ENCODE measurements at places on chromosomes 1 and 21.

GRCh38 chr1:152044386-152044785 lies 7.6 kb upstream of the S100A11 start:
- DNase-seq = no peak

- no peak for DNase-seq
These were observed 128.2 kb downstream of the LBR start for GRCh38 chr1:225299624-225300023.

- DNase-seq = peak; percentile 86
These were observed 44.5 kb upstream of the CRNN start for GRCh38 chr1:152458384-152459185.

- DNase-seq = peak; percentile 58
These were observed 36.7 kb downstream of the ERI3 start for GRCh38 chr1:44318097-44319088.

GRCh38 chr1:19941206-19941568 lies 17.8 kb upstream of the PLA2G2E start:
- DNase-seq = no peak

GRCh38 chr1:100266741-100267140 lies 725 bp downstream of the RTCA start:
- peak; percentile 58 for DNase-seq

DNA sequence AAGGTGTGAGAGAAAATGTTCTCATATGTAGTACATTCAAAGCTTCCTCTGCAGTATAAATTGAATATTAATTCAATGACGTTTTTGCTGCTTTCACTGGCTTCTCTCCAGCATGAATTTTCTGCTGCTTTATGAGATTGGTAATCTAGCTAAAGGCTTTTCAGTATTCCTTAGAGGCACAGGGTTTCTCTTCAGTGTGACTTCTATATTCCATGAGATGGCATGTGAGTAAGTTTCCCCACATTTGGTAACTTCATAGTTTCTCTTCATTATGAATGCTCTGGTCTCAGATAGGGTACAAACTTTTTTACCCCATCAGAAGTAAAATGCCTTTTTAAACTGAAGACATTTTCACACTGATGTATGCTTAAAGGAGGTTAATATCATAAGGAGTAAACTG lies 10.4 kb upstream of the KLF18 start:
- DNase-seq = no peak

GRCh38 chr1:239647045-239647444 lies 260.7 kb downstream of the CHRM3 start:
- DNase-seq = no peak

DNA sequence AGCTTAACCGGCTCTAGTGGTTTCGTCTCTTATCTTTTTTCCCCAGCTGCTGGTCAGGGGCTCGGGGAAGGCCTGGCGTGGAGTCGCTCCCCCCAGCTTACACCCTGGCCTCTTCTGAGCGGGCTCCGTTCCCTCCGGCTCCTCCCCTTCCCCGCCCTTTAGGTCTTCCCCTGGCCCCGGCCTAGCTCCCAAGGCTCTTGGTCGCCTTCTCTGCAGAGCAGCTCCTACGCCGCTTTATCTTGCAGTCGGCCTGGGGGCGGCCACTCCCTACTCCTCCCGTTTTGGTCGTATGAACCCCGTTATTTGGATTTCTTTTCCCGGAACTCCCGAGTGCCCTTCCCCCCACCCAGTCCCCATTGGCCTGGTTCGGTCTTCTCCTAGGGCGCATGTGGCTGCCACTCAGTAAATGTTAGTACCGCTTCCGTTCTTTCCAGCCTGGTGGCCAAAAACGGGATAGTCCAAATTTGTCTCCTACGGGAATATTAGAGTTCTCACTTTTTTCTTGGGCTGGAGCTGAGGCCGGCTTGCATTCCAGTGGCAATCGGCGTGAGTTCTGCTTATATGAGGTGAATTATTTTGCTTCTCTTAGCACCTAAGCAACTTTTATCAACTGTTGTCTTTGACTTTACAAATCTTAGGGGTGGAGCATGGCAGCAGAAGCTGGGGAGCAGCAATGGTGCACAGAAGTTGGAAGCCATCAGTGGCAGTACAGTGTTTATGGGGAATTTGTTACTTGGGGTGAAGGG lies 467 bp downstream of the THRAP3 start:
- DNase-seq = peak; percentile 82

- DNase-seq = no peak
These were observed 7.1 kb downstream of the RIIAD1 start for GRCh38 chr1:151728151-151729054.

GRCh38 chr1:207964195-207964966 lies 53.5 kb upstream of the CD34 start:
- DNase-seq = no peak

DNA sequence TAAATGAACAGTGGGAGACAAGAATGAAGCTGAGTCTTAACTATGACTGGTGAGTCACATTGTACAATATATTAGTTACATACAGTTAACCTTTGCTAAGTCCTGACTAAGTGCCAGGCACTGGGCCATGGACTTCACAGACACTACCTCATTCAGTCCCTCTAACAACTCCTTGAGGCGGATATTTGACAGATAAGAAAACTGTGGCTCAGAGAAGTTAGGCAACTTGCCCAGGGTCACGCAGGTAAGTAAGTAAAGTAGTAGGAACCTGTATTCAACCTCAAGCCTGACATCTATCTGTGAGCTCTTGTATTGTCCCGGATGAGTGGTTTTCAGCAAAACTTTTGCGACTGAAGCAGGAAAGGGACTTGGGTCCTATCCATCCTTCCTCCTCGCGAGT lies 62.1 kb downstream of the GNG12 start:
- no peak for DNase-seq

DNA sequence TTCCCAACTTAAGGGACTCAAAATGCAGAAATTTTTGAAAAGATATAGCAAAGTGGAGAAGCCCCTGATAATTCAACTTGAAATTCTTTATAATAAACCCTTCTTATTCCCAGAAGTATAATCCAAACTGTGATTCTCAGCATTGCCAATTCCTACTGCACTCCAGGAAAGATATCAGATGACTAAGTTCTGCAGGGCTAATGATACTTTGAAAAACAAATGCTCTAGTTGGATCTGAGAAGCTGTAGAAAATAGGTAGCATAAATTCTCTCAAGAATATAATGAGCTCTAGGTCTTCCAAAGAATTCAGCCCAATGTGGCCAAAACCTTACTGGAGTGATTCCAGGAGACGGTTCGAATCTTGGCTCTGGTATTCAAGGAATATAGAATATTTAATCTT lies 294.0 kb upstream of the PTBP2 start:
- no peak for DNase-seq

GRCh38 chr1:100516857-100517256 lies 21.1 kb upstream of the GPR88 start:
- DNase-seq = no peak

DNA sequence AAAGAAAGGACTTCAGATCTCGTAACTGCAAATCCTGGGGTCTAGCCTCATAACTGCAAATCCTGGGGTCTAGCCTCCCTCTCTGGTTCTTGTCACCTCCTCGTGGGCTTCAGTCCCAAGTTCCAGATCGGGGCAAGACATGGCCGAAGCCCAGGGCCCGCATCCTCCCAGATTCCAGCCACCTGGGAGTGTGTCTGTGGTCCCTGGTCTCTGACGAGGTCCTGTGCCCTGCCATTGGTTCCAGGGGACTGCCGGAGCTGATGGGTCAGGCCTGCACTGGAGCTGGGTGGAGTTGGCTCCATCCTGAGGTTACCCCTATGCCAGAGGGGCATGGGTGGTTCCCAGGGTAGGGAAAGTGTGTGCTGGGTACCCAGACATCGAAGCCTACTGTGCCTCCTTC lies 17.7 kb upstream of the C1orf174 start:
- no peak for DNase-seq

GRCh38 chr1:192589813-192590212 lies 14.2 kb downstream of the RGS1 start:
- no peak for DNase-seq

DNA sequence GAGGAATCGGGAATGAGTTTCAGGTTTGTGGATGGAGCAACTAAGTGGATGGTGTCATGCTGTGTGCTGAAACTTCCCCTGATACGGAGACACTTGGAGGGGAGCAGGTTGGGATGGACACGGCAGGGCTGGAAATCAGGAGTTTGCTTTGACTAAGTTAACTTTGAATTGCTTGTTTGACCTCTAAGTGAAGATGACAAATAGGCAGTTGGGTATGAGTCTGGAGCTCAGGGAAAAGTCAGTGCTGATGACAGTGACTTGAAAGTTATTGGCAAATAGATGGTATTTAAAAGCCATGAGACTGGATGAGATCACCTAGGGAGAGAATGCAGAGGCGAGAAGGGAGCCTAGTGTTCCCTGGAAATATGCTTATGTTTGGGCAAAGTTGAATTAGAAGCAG lies 12.8 kb upstream of the ZSCAN20 start:
- no peak for DNase-seq

- DNase-seq = no peak
These were observed 58.4 kb downstream of the DMAP1 start for GRCh38 chr1:44271646-44272045.

DNA sequence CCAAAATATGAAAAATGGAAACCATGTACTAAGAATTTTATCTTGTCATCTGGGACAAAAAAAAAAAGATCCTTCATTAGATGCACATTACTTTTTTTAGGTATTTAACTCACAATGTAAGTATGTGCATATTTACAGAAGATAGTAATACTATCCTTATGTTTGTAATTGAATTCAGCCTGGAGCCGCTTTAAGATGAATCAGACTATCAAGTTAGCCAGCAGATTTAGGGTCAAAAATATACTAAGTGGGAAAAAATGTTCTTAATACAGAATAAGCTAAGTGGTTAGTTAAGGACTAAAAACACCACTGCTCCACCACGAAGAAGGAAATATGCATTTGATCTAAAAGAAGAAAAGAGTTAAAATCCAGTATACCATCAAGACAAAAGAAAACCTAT lies 49.1 kb downstream of the DSCAM start:
- DNase-seq = no peak

GRCh38 chr21:45366931-45367401 lies 38.0 kb upstream of the COL18A1 start:
- DNase-seq = no peak

GRCh38 chr1:56788102-56788501 lies 31.1 kb downstream of the FYB2 start:
- DNase-seq = no peak

GRCh38 chr1:245169376-245169775 lies 14.6 kb downstream of the KIF26B start:
- no peak for DNase-seq

- DNase-seq = peak; percentile 33
These were observed 28.2 kb upstream of the KLHDC7A start for GRCh38 chr1:18452550-18452949.

- DNase-seq = no peak
These were observed 27.1 kb downstream of the FAM20B start for GRCh38 chr1:179052776-179053175.

- no peak for DNase-seq
These were observed 11.1 kb downstream of the DIPK1A start for GRCh38 chr1:92949937-92950817.

DNA sequence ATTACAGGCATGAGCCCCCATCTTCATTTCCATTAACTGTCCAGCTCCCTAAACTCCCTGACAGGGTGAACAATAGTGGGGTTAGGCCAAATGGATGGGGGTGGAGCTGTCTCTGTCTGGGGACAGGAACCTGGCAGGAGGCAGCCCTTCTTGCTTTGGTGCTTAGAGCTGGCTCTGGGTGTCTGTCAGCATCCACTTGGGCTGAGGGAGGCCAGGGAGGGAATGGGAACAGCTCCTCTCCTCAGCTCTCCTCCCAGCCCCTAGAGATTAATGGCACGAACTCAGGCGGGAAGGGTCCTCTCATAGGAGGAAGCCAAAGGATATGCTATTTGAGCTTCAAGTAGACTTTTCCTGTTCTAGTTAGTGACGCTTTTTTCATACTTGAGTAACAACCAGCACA lies 11.1 kb upstream of the ETV3L start:
- no peak for DNase-seq

GRCh38 chr1:71651214-71651613 lies 570.4 kb upstream of the ZRANB2 start:
- no peak for DNase-seq

GRCh38 chr1:168871531-168871930 lies 142.5 kb upstream of the DPT start:
- DNase-seq = no peak

DNA sequence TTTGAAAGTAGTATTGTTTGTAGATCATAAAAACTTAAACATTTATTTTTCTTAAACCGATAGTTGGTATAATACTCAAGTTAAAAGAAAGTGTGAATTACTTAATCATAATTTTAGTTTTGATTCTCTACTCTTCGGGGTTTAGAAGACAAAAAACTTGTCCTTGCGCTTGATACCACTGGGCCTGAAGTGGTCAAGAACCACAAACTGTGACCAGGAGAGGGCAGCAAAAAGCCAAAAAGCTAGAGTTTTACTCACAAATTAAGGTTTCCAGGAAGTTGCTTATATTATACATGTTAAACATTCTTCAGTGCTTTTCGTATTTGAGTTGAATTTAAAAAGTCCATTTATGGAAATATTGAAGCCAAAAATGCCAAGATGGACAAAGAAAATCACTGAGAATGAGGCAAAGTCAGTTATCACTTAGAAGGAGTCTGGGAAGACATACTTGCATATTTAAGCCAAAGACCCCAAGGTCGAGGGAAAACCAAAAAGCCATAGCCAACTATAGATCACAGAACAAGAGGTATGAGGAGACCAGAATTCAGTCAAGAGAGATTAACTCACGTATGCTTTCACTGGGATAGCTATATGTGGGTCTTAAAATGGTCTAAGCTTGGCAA lies 34.2 kb downstream of the EFCAB7 start:
- DNase-seq = peak; percentile 27

GRCh38 chr1:108845446-108845845 lies 11.4 kb downstream of the AKNAD1 start:
- no peak for DNase-seq

GRCh38 chr1:244221991-244222390 lies 170.9 kb downstream of the ZBTB18 start:
- no peak for DNase-seq

Measured in activated CD4-positive, alpha-beta T cell treated with anti-CD3 and anti-CD28 coated beads, Interleukin-2, Interleukin-6, amounts not matched to agents 100 ng/mL and 50 ng/mL, durations not matched to agents 16 hours and 8 hours (primary cell).